Stromal cell of bone marrow (primary cell): ENCODE measurements at places on chromosomes 12 and 14.

GRCh38 chr14:95891742-95892141 lies 15.1 kb downstream of the TUNAR start:
- peak; percentile 61 for DNase-seq

DNA sequence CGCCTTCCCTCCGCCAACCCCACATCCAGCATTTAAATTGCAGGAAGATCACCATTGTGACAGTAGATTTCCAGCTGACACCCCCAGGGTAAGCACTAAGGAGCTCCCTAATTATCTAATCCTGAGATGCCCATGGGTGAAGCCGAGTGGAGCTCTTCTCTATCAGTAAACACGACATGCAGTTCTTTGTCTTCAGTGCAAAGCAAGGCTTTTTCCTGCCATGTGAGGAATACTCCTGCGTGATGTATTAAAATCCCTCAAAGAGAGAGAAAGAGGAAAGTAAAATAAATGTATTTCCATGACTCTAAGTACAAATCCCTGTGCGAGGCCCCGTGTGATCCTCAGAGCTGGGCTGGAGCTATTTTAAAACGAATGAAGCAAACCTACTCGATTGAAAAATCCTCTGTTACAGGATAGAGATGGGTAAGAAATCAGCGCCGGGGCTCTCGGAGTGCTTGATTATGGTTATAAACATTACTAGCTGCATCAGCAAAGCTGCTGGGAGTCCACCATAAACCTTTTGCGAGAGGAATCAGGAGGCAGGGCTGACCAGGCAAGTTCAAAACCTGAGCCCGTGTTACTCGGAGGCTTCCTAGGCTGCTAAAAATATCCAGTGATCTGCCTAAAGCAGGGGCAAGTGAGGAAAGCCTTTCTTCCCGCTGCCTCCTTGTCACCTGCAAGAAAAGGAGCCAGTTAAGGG lies 61.5 kb downstream of the MAP1LC3B2 start:
- DNase-seq = no peak

- DNase-seq = no peak
Observed at GRCh38 chr12:464484-465267, 4.9 kb downstream of the B4GALNT3 start.

DNA sequence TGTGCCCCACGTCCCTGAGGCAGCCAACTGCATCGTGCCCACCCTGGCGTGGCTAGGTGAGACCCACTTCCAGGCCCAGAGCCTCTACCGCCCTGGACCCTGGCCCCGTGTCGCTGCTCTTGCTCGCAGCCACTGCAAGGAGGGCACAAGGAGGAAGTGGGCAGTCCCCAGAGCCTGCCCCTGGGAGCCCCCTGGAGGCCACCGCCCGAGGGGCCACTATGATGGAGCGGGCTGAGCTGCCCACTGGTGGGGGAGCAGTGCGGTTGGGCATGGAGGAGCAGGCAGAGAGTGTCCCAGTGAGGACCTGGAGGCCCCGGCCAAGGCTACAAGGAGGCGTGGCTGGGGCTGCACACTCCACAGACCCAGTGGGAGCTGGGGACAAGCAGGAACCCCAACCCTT lies 323.6 kb downstream of the PCNX1 start:
- DNase-seq = no peak

DNA sequence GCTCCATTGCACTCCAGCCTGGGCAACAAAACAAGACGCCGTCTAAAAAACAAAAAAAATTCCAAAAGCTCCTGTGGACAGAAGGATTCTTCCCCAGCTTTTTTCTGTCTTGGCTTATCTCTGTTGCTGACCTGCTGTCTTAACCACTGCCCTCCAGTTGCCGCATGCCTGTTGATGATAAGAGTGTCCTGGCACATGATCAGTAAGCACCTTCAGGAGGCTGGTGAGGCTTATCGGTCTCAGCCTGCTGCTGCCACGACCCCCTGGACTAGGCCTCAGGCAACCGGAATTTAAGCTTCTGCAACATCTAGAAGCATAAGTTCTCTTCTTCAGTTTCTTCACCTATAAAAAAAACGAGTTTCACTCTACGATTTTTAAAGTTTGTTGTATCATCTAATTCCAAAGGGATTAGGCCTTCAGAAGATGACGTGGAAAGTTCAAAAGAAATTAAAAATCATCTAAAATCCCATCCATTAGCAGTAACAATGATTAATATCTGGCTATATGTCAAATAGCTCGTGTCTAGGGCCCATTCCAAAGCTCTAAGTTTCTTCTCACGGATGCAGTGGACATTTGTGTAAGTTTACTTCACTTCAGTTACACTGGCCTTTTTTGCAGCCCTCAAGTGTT lies 46.4 kb downstream of the RESF1 start:
- no peak for DNase-seq

DNA sequence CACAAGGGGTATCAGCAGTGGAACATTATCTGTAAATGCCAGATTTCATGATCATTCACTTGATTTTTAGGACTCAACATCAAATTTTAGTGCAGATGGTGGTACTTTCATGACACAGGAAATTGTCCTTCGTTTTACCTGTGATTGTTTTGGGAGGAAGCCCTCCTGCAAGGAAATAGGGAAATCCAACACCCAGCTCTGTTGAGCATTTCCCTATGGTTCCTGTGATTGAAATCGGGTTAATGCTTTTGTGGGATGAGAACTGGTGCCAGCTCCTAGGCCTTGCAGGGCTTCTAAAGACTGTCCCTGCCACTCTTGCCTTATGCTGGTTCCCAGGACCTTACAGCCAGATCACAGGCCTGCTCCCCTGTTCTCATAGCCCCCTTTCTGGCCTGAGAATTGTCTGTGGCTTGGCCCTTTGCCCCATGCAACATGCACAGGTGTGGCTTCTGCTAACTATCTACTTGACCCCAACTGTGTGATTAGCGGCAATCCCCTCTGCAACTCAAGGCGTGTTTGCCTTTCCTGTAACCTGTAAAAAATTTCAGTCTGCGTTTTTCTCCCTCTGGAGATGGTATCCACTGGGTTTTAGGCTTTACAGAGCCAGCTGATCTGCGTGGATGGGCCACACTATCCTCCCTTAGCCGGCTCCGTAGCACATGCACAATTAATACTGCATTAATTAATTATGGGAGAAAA lies 112.5 kb downstream of the ETV6 start:
- no peak for DNase-seq

DNA sequence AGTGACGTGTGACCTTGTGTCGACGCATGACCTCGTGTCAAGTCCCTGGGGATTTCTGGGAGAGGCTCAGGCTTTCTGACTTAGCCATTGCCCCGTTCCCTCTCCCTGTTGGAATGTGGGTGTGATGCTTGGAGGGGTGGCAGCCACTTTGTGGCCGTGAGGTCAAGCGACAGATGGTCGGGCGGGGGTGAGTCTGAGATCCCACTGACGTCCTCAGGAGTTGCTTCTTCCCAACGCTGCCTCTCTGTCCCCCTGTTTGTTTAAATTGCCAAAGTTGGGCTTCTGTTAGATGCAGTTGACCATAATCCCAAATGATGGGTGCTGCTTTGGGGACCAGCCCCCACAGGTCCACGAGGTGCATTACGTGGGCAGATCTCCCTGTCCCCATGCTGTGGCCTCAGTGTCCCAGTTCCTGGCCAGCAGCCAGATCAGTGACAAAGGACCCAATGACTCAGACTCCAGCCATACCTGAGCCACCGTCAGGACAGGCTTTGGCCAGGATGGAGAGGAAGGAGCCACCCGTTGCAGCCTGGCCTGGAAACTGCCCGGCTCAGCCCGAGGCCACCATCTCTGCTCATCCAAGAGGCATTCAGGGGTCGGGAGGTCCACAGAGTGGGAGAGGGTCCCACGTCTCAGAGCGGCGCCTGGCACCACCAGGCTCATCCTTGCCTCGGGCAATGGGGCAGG lies 34.4 kb upstream of the GALNT9 start:
- no peak for DNase-seq

- DNase-seq = no peak
Observed at GRCh38 chr14:32559048-32559447, 229.9 kb downstream of the AKAP6 start.

DNA sequence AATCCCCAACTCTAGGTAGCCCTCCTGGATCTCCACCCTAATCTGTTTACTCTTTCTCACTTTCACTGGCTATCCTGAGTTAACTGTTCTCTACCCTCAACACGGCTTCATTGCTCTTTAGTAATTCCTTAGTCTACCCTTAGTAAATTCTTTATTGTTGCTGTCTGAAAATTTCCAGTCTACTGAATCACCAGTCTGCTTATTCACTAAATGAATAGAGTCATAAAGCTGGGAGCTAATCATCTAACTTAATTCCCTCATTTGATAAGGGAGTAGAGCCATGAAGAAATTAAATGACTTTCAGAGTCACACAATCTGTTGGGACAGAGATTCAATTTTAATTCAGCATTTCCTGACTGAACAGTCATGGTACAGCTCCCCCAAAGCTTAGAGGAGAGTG lies 36.5 kb downstream of the YEATS4 start:
- no peak for DNase-seq

GRCh38 chr12:46676797-46677520 lies 148.8 kb downstream of the SLC38A4 start:
- DNase-seq = no peak

DNA sequence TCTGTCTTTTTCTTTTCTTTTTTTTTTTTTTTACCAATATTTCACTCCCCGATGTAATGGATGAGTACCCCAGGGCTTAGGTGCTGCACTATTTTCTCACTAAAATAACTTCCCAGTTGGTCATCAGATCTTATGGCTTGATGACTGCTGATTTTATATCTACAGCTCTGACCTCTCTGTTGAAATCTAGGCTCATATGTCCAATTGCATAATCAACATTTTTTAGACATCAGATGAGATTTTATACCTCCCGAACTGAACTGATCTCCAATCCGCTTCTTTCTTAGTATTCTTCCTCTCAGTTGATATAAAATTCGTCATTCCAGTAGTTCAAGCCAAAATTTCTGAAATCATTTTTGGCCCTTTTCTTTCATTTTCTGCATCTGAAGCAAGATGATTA lies 1236.5 kb downstream of the SLC16A7 start:
- no peak for DNase-seq

DNA sequence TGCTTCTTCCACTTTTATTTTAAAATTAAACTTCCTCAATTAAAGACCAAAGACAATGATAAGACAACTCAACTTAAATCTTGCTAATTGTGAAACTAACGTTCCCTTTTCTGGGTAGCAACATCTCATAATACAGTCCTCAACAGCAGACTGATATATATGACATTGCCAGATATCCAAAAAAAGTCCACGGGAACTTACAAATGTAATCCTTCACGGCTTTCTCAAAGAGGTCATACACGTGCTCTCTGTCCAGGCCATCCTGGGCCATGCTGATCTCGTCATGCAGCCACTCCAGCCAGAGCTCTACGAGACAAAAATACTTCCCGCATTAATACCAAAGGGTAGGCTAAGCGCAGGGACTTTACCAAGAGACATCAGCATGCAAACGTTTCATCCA lies 13.3 kb downstream of the SART3 start:
- DNase-seq = no peak

- peak; percentile 1 for DNase-seq
Observed at GRCh38 chr14:90911121-90911520, 94.9 kb upstream of the TTC7B start.

DNA sequence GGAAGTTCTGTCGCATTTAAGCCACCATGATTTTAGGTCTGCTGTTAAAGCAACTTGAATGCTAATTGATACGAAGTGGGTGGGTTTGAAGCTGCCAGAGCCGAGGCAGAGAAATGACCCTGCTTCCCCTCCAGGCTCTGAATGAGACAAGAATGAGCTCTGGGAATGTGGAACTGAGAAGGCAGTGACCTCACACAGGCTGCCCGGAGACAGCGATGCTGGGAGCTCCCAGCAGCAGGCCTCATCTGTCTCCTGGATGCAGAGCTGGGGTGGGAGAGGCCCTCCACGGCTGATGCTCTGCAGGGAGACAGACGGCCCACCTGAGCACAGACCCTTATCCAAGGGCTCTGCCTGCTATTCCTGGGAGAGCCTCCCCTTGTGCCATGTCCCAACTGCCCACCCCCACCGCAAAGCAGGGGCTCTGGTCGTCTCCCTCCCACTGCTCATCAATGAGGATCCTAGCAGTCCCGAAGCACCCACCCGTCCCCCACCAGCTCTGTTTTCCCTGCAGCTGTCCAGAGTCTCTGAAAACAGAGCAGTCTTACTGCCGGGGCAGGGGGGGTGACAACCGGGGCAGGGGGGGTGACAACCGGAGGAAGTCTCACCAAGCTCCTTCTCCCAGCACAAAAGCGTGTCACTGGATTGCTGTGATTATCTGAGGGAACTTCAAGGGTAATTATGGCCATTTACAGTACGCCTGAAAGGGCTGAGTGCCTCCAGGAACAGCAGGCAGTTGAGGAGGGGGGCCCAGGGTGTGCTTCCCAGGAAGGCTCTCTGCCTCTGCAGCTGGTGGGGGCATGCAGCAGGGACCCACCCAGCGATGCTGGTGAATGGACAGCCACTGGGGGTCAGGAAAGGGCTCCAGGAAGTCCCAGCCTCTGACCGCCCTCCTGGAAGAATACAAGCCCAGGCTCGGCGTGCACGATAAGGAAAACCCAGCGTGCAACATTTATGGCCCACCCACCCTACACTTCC lies 67.8 kb downstream of the CHGA start:
- DNase-seq = no peak

DNA sequence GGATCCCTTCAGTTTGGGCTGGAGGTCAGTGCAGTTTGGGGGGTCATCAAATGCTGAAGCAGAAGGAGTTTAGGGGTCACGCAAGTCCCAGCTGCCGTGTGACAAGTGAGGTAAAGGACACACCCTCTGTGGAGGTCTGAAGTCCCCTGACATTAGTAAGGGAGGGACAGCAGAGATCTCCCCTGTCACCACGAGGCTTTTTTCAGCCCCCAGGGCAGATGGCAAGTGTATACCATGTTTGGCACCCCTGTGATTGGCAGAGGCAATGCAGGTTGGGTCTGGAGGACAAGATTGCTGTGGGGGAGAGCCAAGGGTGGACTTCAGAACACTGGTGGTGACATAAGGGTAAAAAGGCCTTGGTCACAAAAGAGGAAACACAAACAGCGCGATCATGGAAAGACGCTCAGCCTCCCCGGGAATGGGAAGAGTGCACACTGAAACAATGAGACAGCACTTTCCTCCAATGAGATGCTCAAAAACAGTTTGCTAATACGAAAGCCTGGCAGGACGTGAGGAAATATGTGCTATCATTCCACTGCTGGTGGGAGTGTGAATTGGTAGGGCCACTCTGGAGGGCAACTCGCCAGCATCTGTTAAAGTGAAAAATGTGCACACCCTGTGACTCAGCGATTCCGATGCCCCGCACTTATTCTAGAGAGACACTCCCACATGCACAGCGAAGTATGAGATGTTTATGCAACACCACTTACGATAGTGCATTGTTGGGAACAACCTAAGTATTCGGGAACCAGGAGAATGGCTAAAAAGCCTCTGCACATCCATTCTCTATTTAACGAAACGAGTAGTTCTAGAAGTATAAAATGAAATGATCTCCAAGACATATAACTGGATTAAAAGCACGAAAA lies 14.4 kb upstream of the CD27 start:
- peak; percentile 94 for DNase-seq

GRCh38 chr12:47419497-47419896 lies 286.3 kb downstream of the RPAP3 start:
- peak; percentile 38 for DNase-seq

GRCh38 chr14:27409944-27410343 lies 812.1 kb upstream of the NOVA1 start:
- DNase-seq = no peak

- DNase-seq = peak; percentile 33
Observed at GRCh38 chr14:102966681-102967505, 44.4 kb downstream of the AMN start.
